B cell (primary cell): ENCODE measurements at places on chromosomes 7 and 10.

GRCh38 chr10:132279873-132280645, 27.7 kb downstream of the STK32C start:
- no peak for DNase-seq

- DNase-seq, result no peak
These were observed 11.3 kb downstream of the PI4K2A start for GRCh38 chr10:97651773-97652172.

GRCh38 chr10:125783957-125784356, 8.3 kb upstream of the MMP21 start:
- no peak for DNase-seq

DNA sequence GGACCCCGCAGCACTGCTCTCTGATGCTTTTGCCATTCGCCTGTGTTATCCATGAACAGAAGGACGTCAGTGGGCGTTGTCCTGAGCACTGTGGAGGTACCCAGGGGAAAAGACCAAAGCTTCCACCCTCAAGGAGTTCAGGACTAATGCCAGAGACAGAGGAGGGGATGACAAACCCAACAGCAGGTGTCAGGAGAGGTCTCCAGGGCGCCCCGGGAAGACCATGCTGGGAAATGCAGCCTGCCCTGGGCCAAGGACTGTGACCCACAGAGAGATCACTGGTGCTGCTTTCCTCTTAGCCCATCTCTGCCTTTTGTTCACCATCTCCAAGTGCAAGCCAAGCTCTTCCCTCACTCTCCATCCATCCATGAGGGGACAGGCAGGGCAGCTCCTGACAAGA, 166.8 kb upstream of the PFKP start:
- DNase-seq, result no peak

- no peak for DNase-seq
These were observed 110.6 kb downstream of the AUTS2 start for GRCh38 chr7:69708857-69709256.

GRCh38 chr10:127215866-127216265, 19.5 kb upstream of the INSYN2A start:
- DNase-seq, result no peak

DNA sequence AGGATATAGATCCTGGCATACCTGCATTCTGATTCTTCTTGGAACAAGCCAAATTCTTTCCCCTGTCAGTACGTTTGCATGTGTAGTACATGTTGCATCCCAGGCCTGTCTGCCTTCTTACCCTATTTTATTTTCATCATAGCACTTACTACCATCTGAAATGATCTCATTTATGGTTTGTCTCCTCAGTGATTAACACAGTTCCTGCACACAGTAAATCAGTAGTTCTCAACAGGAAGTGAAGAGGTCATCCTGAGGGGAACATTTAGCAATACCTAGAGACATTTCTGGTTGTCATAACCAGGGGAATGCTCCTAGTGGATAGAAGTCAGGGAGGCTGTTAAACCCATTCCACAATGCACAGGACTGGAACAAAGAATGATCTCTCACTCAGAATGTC, 38.2 kb upstream of the SLC26A4 start:
- no peak for DNase-seq

DNA sequence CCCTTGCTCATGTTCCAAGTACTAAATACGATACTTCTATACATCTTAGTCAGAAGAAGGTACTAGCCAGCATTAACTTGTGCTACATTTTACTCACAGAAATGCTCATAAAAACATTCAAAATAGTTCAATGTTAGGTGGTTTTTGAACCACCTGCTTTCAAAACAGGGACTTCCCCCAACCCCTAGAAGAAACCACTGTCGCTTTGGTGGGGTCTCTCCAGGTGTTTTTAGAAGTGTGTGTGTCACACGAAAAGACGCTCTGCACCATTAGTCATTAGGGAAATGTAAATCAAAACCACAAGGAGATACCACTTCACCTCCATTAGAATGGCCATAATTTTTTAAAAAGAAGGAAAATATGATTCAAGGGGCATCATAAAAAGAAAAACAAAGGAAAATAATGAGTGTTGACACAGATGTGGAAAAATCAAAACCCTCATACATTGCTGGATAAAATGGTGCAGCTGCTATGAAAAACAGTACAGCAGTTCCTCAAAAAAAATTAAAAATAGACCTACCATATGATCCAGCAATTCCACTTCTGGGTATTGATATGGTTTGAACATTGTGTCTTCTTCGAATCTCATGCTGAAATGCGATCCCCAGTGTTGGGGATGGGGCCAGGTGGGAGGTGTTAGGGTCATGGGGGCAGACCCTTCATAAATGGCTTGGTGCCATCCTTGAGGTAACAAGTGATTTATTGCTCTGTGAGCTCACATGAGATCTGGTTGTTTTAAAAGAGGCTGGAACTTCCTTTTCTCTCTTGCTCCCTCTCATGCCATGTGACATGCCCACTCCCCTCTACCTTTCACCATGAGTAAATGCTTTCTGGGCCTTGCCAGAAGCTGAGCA, 74.2 kb downstream of the MALSU1 start:
- DNase-seq, result peak; percentile 85

DNA sequence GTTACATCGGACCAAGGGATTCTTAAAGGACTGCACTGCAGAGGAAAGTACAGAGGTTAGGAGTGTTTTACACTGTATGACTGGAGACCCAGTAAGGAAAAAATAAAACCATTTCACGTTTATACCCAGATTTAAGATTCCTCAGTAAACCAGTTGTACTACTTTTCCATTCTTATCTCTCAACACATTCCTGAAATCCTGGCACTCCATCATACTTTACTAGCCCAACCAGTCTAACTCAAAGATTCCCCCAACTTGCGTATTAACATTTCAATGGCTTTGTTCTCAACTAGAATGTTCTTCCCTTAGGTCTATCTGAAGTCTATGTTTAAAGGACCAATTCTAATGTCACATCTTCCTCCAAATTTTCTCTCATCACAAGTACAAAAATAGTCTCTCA, 8.0 kb downstream of the CCDC186 start:
- no peak for DNase-seq

GRCh38 chr10:80599424-80599847, 61.7 kb downstream of the SH2D4B start:
- DNase-seq, result peak; percentile 55

GRCh38 chr10:25820874-25821273, 113.2 kb upstream of the MYO3A start:
- DNase-seq, result peak; percentile 31

DNA sequence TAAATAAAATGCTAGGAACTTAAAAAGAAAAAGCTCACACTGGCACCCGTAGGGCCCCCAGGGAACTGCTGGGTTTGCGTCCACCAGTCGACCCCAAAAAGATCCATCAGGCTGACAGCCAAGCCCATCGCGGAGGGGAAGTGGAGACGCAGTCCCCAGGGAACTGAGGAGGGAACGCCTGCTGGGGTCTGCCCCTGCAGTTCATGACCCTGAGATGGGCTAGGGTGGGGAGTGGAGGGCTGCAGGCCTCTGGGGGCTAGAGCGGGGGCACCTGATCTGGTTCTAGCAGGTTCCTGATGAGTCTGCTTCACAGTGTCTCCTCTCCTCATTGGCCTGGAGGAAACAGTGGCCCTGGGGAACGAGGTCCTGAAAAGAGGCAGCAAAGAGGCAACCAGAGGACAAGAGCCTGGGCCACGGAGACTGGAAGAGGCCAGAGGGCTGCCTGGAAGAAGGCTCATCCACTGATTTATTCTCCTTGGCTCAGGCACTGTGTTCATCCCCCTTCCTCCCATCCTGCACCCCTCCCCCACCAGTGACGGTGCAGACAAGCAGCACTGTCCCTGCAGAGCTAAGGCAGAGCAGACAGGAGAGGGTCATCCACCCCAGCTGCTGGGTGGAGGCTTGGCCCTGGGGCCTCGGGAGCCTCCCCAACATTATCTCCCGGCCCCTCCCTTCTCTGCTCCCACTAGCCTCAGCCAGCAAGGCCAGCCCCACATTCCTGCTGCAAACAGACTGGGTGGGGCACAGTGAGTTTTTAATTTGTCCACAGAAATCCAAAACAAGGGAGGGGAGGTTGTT, 24.7 kb upstream of the HSPA12A start:
- no peak for DNase-seq

DNA sequence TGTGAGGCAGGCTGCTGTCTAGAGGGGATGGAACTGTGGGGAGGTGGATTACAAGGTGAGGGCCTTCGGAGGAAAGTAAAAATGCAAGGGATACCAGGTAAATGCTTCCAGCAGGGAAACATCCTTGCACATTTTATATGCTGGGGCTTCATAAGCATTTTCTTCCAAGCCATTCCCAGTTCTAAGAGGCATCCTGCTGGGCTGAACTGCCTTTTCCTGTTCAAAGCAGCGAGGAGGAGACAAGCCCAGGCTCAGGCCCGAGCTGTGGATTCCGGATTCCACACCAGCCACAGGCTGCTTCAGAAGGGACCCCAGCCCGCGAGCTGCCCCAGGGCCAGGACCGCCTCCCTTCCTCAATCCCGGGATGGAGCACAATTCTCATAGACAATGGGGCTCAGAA, 249.7 kb downstream of the TNS3 start:
- no peak for DNase-seq

DNA sequence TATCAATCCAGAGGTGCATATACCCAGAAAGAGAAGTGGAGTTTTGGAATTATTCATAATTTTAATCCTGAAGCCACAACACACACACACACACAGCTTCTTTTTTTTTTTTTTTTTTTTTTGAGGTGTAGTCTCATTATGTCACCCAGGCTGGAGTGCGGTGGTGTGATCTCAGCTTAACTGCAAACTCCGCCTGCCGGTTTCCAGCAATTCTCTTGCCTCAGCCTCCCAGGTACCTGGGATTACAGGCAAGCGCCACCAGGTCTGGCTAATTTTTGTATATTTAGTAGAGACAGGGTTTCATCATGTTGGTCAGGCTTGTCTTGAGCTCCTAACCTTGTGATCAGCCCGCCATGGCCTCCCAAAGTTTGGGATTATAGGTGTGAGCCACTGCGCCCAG, 35.4 kb downstream of the TET1 start:
- no peak for DNase-seq

DNA sequence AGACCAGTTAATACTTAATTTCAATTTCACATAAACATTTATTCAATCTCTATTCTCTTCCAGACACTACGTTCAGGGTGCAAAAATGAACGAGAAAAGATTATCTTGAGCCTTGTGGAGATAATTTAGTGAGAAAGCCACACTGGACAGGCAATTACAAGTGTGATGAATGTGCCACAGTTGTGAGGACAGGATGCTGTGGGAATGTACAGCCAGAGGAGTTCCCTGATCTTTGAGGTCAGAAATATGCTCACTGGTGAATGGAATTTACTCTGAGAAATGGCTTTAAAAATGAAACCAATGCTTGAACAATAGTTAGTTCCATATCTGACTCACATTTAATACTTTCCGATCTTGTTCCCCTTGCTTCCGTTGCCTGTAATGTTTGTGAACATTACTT, 864.8 kb downstream of the GATA3 start:
- DNase-seq, result no peak

DNA sequence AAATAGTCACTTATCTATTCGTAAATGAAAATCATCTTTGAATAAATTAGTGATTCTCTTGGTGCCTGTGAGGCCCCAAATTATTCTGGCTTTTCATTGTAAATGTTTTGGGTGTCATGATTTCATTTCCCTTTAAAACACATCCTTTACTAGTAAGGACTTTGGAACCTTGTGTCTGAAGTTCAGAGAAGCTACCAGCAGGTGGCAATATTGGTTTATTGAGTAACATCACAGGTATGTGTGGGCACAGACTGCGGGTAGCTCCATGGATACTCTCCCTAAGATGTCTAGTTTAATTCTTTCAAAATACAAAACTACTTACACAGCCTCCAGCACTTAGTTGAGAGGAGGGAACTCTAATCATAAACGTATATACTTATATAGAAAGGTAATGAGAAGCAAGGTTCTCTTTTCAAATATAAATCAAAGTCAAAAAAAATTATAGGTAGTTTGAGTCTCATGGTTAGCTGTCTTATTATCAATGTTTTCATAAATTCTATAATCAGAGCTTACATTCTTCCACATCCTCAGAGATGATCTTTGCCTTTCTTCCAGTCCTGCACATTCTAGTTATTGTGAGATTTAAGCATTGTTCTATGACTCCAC, 449.6 kb downstream of the GRM8 start:
- DNase-seq, result peak; percentile 45

DNA sequence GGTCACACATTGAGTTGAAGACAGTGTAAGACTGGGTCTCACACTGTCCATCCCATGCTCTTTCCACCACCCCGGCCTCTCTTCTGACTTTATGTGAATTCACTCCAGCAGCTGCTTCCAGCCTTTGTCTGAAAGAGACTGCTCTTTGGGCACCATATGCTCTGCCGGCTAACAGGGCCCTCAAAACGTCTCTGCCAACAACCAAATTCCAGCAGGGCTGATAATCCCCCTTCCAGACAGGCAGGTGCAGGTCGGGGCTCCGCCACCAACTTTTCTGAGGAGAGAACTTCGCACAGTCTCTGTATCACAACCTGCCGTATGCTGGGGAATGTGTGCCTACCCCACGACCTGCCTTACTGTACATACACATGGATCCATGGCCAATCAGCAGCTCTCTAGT, 64.3 kb downstream of the PLXNA4 start:
- DNase-seq, result no peak

GRCh38 chr10:104333728-104334373, 4.4 kb downstream of the ITPRIP start:
- no peak for DNase-seq

DNA sequence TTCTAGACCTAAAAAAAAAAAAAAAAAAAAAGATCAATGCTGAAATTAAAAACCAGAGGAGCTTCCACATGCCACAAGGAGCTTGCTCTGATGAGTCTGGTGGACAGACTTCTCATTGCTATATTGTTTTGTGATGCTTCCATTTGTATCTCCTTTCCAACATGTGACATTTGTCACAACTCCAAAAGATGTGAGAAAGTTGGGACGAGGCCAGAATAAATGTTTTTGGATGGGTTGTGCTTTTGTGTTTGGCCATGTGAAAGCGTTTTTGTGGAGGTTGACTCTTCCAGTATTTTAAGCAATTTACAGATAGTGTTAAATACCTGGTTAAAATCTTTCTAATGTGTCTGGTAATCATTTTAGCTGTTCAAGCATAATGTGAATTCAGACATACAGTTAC, 280.1 kb downstream of the SKAP2 start:
- DNase-seq, result no peak
